ENCODE measurements at places on chromosomes 12 and 14.

DNA sequence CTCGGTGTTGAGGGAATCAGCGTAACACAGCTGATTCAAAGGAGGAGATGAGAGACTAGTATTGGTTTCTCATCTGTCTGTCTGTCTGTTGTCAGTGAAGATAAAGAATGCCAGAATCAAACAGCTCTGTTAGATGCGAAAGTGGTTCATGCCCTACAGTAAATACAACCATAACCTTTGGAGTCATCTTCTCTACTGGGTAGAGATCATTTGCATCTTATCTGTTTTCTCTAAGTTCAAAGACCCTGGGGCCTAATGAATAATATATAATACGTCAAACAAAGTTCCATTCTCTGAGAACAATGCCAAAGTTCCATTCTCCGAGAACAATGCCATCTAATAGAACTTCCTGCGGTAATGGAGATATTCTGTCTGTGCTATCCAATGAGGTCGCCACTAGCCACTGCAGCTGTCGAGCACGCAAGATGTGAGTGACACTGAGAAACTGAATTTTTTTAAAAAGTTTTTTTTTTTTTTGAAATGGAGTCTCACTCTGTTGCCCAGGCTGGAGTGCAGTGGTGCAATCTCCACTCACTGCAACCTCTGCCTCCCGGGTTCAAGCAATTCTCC is 6.6 kb downstream of the IL31 start:
- no peak for DNase-seq

- no peak for DNase-seq
Observed at GRCh38 chr12:112617153-112617505, 174.4 kb upstream of the RPH3A start.

- no peak for DNase-seq
Observed at GRCh38 chr14:101182476-101182875, 279.0 kb upstream of the RTL1 start.

- DNase-seq = peak; percentile 51
Observed at GRCh38 chr14:64504310-64504896, at the start of gene ZBTB1. ZBTB1 (plus strand) TSS chr14:64504770; CDS start chr14:64521505, 16,735 bp downstream.

DNA sequence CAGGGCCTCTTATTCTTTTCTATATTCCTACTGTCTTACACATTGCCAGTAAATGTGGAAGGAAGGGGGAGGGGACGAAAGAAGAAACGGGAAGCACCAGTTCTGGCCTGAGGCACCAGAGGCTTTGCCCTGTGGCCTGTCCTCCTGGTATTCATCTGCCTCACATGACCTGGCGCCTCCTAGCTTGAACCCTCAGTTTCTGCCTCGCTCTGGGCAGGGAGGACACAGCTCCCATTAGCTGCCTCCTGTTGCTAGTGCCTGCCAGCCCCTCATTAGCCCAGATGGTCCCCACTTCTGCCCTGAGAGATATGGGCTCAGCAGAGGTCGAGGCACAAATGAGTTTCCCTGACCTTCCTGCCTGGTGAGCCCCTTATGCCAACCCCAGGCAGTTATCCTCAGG is 3.0 kb upstream of the PLEKHG6 start:
- no peak for DNase-seq

GRCh38 chr12:104218935-104219334 is 3.4 kb downstream of the TXNRD1 start:
- no peak for DNase-seq

DNA sequence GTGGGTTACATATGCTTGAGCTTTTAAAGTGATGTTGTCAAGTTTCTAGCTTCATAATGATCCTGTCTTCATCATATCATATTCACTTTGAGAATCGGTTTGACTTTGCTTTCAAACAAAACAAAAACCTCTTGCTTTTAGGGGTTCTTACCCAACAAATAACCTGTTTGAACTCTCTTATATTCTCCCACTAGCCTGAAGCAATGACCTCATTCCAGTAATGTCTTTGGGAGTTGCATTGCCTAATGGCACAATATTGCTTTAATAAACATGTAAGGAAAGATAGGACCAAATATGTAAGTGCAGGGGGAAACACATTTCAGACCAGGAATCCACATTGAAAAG is 27.7 kb downstream of the WBP11 start:
- no peak for DNase-seq

DNA sequence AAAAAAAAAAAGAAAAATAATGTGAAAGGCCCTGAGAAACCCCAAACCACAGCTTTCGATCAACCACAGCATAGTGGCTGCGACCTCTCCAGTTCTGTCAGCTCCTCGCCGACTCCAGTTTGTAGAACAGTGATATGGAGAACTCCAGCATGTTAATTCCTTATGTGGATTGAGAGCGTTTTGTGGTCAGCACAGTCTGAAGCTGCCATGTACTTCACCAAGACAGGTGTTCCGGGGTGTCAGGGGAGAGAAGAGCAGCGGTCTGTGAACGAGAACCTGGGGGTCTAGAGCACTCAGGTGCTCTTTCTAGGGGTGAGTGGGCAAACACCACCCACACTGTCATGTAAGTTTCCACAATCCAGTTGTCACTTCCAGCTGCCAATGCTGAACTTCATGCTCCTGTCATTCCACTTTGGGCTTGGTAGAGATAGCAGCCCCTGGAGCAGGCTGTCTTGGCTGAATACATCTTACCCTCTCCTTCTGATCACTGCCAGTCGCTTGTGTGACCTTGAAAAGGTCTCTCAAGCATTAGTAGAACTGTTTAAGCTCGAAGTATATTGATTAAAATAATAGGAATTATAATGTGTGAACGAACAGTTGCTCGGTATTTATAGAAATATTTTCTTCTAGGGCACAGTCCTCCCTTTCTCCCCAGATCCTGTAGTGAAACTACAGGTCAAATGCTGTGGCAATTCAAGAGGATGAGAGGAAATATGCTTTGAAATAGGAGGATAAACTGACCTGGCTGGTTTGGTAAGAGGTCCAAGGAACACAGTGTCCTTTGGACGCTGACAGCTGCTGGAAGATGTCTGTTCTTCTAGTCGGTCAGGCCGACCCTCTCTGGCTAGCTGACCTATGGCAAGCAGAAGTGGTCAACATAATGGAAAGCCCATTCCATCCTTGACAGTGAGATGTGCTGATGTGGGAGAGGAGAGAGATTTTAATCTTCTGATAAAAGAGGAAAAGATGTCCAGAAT is 15.7 kb upstream of the MAX start:
- no peak for DNase-seq

GRCh38 chr14:47346849-47347248 is 328.6 kb downstream of the MDGA2 start:
- no peak for DNase-seq

GRCh38 chr12:26520869-26521268 is 312.1 kb downstream of the ITPR2 start:
- no peak for DNase-seq

GRCh38 chr12:52224151-52224550 is 8.9 kb upstream of the KRT7 start:
- no peak for DNase-seq

DNA sequence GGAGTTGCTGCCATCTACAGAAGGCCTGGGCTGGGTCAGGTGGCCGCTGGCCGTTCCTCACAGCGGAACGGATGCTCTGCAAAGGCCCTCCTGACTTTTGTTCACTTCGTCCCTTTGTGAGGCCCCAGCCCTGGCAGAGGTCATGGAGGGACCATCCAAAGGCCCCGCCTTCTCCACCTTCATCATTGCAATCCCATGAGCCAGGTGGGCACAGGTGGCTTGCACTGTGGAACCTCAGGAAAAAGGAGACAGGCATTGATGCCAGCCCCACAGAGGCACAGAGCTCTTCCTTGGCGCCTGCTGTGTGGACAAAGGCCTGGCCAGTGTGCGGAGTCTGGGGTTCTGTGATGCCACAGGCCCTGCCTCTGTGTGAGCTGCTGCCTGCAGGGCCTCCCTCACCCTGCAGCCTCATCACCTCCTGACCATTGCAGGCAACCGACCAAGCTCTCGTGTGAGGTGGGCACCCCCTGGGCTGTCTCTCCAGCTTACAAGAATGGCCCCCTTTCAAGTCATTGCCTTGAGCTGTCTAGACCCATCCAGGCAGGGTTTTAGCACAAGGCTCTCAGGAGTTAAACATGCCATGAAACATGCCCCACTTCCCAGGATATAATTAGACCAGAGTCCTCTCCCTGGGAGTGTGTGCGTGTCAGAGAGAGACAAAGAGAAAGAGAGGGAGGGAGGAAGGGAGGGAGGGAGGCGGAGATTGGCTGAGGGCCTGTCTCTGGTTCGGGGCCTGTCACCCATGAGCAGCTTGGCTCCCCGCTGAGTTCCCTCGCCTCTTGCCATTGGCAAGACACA is 19.3 kb downstream of the NFKBIA start:
- no peak for DNase-seq

GRCh38 chr12:26790645-26790994 is 42.4 kb downstream of the ITPR2 start:
- DNase-seq = no peak

DNA sequence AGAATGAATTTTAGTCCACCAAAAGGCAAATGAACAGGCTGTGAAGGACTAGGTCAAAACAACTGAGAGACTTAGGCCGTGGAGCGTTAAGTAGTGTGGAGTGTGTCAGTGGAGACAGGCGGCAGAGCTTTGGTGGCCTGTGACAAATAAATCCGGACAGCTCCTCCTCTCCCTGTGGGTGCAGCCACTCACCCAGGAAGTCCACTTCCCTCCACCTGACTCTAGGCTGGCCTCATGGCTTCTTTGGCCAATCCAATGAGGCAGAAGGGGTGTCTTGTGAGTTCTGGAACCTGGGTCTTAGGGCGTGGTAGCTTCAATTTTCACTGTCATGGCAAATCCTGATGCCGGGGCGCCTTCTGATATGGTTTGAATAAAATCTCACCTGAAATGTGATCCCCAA is 180.9 kb upstream of the C14orf180 start:
- no peak for DNase-seq

GRCh38 chr14:92005019-92005418 is 34.8 kb downstream of the TRIP11 start:
- DNase-seq = no peak

- DNase-seq = no peak
Observed at GRCh38 chr12:124603100-124603541, 35.7 kb upstream of the NCOR2 start.

GRCh38 chr14:35331605-35332516 is 39.7 kb downstream of the PSMA6 start:
- no peak for DNase-seq

DNA sequence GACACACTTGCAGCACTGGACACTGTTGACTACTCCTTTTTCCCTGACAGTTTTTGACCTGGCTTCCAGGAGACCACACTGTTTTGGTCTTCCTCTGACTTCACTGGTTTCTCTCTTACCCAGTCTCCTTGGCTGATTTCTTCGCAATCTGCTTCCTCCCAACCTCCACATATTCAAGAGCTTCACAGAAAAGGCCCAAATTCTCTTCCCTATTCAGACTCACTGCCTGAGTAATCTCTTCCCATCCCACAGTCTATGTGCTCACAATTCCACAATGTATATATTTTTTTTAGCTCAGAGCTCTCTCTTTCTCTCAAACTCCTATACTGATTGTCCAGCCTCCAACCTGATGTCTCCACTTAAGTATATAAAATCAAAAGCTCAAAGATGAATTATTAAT is 115.4 kb downstream of the SINHCAF start:
- DNase-seq = no peak

GRCh38 chr12:108642269-108642870 is 8.7 kb upstream of the SELPLG start:
- no peak for DNase-seq

- DNase-seq = no peak
Observed at GRCh38 chr14:24700511-24700910, 66.5 kb upstream of the GZMB start.

DNA sequence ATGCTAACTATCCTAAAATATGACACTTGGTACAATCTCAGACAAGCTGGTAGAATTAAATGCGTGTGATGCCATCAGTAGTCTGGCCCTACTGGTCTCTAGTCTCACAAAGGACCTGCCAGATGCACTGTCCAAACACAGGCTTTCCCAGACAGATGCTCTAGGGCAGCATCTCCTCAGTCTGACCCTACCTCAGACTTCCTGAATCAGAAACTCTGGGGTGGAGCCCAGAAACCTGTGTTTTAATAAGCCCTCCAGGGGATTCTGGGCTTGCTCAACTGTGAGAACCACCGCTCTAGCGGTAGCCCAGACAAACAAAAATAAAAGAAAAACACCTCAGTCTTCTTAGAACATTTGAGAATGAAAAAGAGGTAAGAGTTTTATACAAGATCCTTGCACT is 48.0 kb downstream of the BDKRB1 start:
- no peak for DNase-seq

GRCh38 chr12:6367065-6367968 is 8.0 kb downstream of the SCNN1A start:
- DNase-seq = peak; percentile 14

DNA sequence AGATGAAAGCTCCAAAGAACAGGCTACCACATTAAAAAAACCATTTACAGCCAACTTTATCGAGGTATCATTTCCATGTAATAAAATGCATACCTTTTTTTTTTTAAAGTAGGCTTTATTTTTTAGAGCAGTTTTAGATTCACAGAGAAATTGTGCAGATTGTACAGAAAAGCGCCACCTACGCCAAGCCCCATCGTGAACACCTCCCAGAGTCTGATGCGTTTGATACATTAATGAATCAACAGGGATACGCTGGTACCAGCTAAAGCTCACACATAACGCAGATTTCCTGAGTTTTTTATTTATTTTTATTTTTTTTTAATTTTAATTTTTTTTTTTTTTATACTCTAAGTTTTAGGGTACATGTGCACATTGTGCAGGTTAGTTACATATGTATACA is 129.9 kb downstream of the KIF26A start:
- DNase-seq = no peak

DNA sequence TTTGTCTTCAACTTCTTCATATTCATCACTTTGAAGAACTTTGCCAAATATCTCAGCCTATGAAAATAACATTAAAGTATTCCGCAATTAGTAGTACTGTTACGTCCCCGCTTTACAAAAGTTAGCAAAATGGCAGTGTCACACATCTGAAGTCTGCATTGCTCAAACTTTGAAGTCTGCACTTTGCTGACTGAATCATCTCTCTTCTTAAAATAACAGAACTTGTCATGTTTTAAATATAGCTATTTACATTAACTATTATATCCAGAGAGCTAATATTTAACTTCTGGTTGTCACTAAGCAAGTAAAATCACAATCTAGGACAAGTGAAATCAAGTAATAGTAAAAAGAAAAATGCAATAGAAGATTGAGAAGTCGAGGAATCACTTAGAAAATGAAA is 34.5 kb downstream of the IPO8 start:
- no peak for DNase-seq

DNA sequence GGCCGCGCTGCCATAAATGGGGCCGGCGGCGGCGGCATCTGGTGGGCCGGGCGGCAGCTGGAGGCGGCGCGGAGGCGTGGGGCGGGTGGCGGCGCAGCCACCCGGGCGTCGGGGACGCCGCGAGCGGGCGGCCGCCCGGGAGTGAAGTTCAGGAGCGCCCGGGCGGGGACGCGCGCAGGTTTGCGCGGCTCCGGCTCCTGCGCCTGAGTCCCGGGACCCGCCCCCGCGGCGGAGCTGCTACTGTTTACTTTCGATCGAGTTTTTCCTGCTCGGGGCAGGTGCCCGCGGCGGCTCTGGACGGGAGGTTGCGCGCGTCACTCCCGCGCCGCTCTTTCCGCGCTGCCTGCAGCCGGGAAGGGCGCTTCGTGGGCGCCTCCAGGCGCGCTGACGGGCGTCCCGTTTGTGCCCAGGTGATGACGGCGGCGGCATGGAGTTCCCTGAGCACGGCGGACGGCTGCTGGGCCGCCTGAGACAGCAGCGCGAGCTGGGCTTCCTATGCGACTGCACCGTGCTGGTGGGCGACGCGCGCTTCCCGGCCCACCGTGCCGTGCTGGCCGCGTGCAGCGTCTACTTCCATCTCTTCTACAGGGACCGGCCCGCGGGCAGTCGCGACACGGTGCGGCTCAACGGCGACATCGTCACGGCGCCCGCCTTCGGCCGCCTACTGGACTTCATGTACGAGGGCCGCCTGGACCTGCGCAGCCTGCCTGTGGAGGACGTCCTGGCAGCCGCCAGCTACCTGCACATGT is at the start of gene ZBTB42:
Gene ZBTB42, plus strand, starts transcription at position 331 of the 749 bp plus-strand sequence. Its CDS starts 97 bp downstream, at position 428.
- DNase-seq = peak; percentile 26

Measured in stimulated activated CD4-positive, alpha-beta T cell treated with anti-CD3 and anti-CD28 coated beads, Interleukin-1b, Interleukin-23, amount 100 ng/mL, for 1 hour (primary cell).